ENCODE measurements at places on chromosomes 12 and 14. TPM values are rescaled to one million over a fixed set of nuclear protein-coding genes. Genes with fewer than 3 reads are reported as not detected.

- DNase-seq: no peak
These were observed 7.7 kb downstream of the SLC15A4 start for GRCh38 chr12:128815779-128816642.

DNA sequence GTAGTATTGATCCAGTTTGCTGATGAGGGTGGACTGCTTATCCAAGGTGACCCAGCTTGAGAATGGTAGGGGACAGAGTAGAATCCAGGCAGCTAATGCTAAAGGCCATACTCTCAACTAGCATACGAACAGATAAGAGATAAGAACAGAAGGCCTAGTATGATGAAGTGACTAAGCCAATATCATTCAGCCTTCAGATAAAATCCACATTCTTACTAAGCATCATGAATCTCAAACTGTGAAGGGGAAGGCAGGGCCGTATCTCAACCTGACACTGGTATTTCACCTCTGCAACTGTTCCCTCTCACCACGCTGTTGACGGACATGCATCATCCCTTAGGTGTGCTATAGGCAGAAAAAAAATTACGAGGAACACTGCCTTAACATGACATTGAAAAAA is 8.1 kb upstream of the CKAP4 start:
- no peak for DNase-seq

GRCh38 chr14:74685921-74686678 is 26.8 kb downstream of the AREL1 start:
- DNase-seq: no peak

GRCh38 chr12:1773937-1774655 is 46.3 kb upstream of the LRTM2 start:
- DNase-seq: no peak

DNA sequence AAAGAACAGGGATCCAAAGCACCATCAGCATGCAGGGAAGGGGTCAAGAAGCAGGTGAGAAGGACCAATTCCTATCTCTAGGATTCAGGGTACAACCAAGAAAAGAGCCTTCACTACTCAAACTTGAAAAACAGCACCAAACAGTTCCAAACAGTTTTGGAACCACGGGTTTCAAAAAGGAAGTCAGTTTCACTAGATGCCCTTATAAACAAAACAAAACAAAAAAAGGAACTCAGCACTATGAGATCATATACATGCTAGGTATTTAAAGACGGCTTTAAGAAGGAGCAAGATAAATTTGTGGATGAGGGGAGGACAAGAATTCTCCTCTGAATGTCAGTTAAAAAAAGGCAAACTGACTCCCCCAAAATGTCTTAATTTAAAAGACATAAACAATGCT is 6.0 kb downstream of the INSM2 start:
- no peak for DNase-seq

- DNase-seq: no peak
These were observed 81.5 kb upstream of the KCNA1 start for GRCh38 chr12:4828176-4828575.

DNA sequence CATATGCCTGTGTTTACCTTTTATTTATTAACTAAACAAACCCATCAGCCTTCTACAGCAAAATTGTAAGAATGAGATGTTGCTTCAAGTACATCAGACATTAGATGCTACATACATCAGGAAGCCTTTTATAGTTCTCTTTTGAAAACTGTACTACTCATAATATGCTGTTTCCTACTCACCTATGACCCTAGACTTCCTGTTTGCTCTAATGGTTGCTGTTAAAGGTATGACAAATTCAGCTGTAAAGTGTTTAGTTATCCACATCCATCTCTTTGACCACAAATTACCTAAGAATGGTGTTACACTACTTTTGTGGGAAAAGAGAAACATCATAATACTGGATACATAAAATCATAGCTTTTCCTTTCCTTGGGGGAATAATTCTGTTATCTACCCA is 220.0 kb downstream of the RAD51B start:
- DNase-seq: no peak

- peak; percentile 9 for DNase-seq
These were observed 193.5 kb upstream of the CNOT2 start for GRCh38 chr12:70049596-70050360.

- peak; percentile 74 for DNase-seq
These were observed 90.3 kb downstream of the C12orf75 start for GRCh38 chr12:105420659-105421240.

DNA sequence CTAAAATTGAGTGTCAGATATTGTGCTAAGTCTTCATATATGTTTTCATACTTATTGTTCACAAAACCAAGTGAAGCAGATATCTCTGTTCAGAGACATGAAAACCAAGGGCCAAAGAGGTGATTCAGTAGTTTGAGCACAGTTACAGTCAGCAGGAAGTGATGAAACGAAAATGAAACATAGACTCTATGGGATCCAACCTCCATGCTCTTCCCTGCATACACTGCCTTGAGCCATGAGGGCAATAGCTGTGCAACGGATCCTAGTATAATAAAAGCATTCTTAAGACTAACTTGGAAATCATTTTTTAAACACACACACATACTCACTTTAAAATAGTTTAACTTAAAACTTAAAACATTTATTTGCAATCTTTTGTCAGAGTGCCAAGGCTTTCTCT is 27.9 kb downstream of the ESR2 start:
- DNase-seq: no peak

DNA sequence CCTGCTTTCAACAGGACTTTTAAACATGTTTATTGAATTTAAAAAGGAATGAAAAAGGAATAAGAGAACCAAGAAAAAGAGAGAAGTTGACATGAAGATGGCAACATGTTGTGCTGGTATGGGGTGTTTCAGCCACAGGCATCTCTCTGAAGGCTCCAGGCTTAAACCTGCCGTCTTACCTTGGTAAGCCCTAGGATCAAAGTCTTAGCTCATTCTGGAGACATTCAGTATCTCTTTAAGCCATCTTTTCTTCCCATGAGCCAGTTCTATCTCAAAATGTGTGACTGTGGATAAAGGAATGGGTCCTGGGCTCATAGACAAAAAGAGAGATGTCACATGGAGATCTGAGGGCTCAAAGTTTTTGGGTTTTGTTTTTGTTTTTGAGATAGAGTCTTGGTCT is 1.6 kb upstream of the TFCP2 start:
- no peak for DNase-seq

DNA sequence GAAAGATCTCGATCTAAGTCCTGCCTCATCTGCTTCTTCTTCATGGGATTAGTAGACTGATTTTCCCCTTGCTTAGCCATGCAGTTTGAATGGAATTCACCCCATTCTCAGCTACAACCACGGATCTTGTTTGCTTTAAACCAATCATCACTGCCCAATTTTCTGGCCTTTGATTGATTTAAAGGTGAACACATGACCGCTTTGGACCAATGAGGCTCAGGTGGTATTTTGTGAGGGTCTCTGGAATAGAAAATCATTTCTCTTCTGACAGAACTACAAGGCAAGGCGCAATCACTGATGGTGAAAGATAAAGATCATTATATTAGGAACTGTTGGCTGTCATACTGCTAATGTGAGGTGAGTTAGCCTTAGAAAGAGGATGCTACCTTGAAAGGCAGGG is 213.0 kb upstream of the PLEKHG7 start:
- DNase-seq: no peak

GRCh38 chr12:110849748-110850403 is 3.1 kb downstream of the CCDC63 start:
- DNase-seq: no peak

DNA sequence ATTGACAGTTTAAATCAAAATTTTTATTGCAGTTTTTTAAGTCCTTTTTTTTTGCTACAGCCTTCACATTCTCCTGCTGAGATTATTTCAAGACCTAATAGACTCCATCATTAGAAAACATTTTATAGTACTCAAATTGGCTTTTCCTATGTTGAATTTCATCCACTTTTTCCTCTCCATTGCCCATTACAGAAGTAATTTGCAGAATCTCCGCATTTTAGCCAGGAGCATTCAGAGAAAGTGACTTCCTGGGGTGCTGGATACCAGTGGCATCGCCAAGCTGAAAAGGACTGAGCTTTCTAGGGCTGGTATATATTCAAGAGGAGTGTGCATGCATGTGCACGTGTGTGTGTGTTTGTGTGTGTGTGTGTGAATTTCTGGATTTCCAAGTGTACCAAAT is 340.8 kb downstream of the PDZRN4 start:
- no peak for DNase-seq

DNA sequence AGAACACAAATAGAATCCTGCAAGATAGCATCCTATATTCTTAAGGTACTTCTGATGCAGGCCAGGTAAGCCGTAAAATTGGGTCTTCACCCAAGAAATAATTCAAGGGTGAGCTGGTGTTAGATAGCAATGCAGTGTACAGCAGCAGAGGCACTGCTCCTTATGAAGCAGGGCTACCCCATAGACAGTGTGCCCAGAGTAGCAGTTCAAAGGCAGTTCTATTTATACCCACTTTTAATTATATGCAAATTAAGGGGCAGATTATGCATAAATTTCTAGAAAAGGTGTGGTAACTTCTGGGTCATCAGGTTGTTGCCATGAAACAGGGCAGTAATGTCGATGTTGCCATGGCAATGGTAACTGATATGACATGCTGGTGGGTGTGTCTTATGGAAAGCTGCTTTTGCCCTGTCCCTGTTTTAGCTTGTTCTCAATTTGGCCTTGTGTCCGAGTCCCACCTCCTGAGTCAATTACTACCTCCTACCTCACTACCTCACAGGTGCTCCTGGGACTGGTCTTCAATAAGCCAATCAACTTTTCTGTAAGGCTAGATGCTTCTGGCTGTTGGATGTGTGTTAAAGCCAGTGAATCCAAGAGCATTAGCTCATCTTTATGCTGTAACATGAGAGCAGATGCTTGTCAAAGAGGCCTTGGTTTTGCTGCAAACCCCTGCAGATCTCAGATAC is 61.0 kb downstream of the PPM1A start:
- no peak for DNase-seq

- DNase-seq: no peak
These were observed 29.6 kb downstream of the HIP1R start for GRCh38 chr12:122864894-122865253.

DNA sequence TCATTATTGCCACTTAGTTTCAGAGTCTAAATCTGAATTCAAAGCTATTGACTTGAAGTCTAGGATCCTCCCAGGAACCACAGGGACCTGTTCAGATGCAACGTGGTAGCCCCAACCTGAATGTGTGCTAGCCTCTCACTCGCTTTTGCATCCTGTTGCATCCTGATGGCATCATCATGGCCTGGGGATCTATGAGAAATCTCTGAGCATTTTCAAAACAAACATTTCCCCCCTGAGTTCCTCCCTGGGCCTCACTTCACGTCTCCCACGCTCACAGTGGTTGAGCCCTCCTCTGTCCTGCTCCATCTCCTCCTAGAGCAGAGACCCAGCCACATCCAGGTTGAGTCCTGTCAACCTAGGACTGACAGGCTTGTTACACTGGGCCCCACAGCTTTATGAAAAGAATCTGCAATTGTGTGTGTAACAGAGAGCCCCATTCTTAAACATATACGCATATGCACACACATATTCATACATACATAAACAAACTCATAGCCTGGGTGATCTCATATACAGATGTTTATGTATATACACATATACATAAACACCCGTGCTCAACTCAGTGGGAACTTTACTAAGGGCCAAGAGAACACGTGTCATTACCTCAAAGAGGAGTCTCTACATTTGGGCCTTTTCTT is 5.4 kb upstream of the KRT72 start:
- DNase-seq: no peak

DNA sequence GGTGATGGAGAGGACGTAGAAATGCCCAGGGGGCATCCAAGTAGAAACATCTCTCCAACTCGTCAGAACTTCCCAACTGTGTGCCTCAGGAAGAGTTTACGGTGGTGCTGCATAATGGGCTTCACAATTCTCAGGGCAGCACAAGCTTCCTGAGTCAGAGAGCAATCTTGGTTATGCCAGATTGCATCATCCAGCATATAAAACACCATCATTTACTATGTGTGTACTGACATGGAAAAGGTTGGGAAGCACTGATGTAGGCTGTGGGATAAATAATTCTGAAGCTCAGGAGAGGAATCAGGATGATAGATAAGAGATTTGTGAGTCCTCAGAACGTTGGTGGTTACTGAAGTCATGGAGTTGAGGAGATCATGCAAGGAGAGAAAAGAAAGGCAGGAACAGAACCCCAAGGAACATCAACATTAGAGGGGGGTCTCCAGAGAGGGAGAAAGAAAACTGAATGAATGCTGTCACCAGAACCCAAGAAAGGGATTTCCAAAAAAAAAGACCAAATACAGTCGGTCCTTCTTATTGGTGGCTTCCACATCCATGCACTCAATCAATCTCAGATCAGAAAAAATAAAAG is 4.7 kb upstream of the NCKAP5L start:
- no peak for DNase-seq

GRCh38 chr14:76708771-76709170 is 52.5 kb upstream of the VASH1 start:
- DNase-seq: no peak

DNA sequence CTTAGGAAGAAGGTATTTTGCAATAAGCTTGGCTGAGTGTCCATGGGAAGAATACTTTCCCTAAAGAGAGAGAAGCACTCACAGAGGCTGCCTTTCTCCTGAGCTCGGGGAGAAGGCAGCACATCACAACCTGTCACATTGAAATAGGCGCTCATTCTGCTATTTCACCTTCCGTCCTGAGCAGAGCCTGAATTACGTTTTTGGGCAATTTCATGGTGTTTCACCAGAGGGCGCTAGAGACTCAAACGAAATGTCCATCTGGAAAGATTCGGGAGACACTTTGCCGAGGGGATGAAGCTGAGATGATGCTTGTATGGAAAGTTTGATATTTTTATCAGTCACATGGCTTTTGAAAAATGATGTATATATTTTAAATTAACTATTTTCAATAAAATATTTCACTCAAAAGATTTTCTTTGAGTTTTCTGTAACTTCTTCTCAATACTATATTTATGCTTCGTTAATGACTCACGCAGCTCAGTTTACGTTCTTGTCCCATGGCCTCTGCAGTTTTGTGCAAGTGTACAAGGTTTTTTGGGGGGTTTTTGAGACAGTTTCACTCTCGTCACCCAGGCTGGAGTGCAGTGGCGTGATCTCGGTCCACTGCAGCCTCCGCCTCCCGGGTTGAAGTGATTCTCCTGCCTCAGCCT is 17.4 kb upstream of the B4GALNT3 start:
- peak; percentile 55 for DNase-seq

GRCh38 chr12:30578426-30578825 is 117.2 kb downstream of the IPO8 start:
- DNase-seq: no peak

- DNase-seq: no peak
These were observed 46.5 kb downstream of the LRCOL1 start for GRCh38 chr12:132563911-132564310.

- DNase-seq: peak; percentile 10
These were observed 1.9 kb downstream of the BMP4 start for GRCh38 chr14:53954551-53955228.

MYBPC1 gene
- total RNA-seq: not detected

WNT1 gene
- 0.17 TPM for total RNA-seq

PLD4 gene
- not detected for total RNA-seq

RPGRIP1 gene
- total RNA-seq: not detected

RDH12 gene
- total RNA-seq: not detected

RPL41 gene
- 3,940 TPM for total RNA-seq

CRACR2A gene
- total RNA-seq: 39.5 TPM

SLC7A7 gene
- total RNA-seq: 0.25 TPM

RIC8B gene
- total RNA-seq: 13.6 TPM

MORN3 gene
- total RNA-seq: 3.5 TPM

ARHGEF40 gene
- 0.22 TPM for total RNA-seq

TMEM179 gene
- not detected for total RNA-seq

DDHD1 gene
- total RNA-seq: 53.8 TPM

FAIM2 gene
- 0.33 TPM for total RNA-seq

AMN gene
- 0.30 TPM for total RNA-seq

KCNA5 gene
- total RNA-seq: not detected
